Stimulated activated effector memory CD8-positive, alpha-beta T cell treated with anti-CD3 and anti-CD28 coated beads, Interleukin-12 subunit alpha, Interleukin-12 subunit beta, amount 100 ng/mL, for 72 hours (primary cell): ENCODE measurements at places on chromosomes 16 and 17.

GRCh38 chr17:12940699-12941098 is 77.1 kb downstream of the ELAC2 start:
- no peak for DNase-seq

DNA sequence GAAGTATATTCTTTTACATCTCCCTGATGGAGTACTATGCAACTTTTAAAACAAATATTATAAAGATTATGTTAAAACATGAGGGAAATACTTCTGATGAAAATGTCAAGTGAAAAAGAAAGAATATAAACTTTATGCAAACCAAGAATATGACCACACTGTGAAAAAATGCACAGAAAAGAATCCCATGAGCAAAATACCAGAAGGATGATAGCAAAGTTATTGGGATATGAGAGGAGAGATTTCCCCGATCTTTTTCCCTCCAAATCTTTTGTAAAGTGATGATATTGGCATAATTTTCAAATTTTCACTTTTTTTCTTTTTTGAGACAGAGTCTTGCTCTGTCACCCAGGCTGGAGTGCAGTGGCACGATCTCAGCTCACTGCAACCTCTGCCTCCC is 36.6 kb upstream of the SMURF2 start:
- DNase-seq, result no peak

DNA sequence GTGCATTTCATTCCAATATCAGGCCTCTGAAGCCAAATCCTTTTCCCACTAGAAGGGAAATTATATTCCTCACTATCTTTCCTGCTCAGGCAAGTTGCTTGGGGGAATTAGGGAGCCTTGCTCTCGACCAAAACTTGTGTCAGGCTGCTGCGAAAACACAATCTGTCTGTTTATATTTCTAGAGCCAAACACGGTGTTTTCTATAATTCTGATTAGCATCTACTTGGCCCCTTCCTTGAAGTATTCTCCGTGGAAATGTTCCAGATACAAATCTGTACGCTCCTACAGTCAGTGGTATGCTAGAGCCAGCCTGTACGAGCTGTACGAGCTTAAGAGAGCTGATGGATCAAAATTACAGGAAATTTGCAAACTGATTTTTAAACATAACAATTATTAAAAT is 299.3 kb upstream of the SALL1 start:
- no peak for DNase-seq

GRCh38 chr16:11650641-11651591 is 17.3 kb upstream of the SNN start:
- DNase-seq, result no peak

- DNase-seq, result no peak
Observed at GRCh38 chr17:8044819-8045810, 6.3 kb downstream of the ALOX15B start.

DNA sequence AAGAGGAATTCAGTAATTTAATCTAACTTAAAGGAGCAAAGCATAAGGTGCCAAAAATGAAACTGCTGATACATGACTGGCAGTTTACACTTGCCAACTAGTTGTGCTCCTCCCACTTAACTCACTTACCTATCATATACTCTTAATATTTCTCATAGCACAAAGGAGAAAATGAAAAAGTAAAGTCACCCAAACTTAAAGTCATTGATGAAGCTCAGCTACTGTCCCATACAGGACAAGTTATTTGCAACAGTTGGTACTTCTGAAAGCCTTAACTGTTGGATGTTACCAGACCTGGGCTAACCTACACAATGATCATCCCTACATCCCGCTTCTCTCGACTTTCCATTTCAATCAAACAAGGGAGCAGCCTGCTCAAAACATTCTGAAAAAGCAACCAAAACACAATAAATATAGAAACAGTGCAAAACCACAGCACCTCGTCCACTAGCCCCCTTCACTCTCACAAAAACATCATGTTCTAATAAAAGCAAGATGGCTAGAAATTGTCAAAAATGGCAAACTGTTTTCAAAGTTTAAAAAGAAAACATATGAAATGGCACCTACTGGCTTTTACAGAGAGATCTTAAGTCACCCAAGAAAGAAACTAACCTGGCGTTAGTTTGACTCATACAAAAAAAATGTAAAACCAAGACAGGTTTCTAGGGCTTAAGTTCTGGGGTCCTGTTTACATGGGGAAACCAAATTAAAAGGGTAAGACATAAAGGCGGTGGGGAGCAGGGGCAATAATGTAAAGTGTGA is 868 bp downstream of the MED13 start:
- peak; percentile 50 for DNase-seq

- no peak for DNase-seq
Observed at GRCh38 chr16:50441486-50442157, 72.8 kb upstream of the BRD7 start.

DNA sequence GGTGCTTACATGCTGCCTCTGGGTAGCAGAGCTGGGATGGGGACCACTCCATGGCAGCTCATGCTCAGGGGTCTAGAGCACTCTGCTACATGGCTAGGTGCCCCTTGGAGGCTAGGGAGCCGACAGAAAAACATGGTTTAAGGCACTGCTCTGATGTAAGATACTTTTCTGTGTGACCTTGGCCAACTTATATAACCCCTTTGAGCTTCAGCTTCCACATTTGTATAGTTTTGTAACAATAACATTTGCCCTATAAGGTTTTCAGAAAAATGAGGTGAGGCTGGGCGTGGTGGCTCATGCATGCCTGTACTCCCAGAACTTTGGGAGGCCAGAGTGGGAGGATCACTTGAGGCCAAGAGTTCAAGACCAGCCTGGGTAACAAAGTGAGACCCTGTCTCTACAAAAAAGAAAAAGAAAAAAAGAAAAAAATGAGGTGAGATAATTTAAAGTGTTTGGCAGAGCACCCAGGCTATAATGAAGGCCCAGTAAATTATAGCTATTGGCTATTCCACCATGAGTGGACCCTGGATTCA is 3.2 kb downstream of the CES4A start:
- DNase-seq, result no peak

DNA sequence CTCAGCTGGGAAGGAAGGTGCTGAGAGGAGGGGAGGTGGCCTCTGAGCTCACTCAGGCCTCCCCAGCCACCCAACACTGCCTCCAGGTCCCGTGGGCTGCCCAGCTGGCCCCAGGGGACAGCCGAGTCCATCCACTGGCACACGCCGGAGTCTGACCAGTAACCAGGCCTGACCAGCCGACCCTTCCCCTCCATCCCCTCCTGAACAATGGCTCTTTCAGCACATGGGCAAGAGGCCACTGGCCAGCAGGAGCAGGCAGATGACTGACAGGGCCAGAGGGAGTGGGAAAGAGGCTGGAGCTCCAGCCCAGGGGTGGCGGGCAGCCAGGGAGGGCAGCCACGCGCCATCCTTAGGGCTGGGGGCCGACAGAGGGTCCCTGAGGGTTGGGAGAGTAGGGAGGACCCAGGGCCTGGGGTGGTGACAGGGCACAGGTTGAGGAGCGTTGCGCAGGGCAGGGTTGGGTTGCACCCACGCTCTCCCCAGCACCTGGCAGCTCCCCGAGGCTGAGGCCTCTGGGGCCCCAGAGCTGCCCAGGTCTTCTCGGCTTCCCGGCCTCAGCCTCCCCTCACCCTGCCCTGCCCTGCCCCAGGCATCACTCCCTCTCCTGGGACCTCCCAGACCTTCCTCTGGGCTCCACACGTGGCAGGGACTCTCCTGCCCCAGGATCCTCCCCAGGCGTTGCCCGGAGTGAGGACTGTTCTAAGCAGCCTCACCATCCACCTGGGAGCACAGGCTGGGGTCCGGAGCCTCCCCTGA is 20.2 kb upstream of the SLC38A10 start:
- DNase-seq, result no peak

- no peak for DNase-seq
Observed at GRCh38 chr16:67342616-67343015, 16.0 kb downstream of the LRRC36 start.

GRCh38 chr16:4010225-4011158 is 105.8 kb downstream of the ADCY9 start:
- DNase-seq, result no peak

DNA sequence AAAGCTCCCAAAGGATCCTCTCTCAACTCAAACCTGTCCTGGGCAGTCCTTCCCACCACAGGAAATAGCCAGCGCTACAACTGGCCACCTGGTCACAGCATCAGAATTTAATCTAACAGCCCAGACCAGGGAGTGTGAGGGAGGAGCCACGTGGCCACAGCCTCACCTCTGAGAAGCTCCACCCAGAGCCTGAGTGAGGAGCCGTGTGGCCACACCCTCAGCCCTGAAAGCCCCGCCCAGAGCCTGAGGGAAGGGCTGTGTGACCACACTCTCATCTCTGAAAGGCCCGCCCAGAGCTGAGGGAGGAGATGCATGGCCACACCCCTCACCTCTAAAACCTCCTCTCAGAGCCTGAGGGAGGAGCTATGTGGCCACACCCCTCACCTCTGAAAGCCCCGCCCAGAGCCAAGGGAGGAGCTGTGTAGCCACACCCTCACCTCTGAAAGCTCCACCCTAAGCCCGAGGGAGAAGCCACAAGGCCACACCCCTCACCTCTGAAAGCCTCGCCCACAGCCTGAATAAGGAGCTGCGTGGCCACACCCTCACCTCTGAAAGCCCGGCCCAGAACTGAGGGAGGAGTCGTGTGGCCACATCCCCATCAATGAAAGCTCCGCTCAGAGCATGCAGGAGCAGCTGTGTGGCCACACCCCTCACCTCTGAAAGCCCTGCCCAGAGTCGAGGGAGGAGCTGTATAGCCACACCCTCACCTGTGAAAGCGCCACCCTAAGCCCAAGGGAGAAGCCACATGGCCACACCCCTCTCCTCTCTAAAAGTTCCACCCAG is 28.6 kb downstream of the SLC38A8 start:
- peak; percentile 75 for DNase-seq

- DNase-seq, result no peak
Observed at GRCh38 chr17:27542841-27543463, 86.7 kb downstream of the KSR1 start.

GRCh38 chr16:3609895-3610697 is 1.3 kb downstream of the SLX4 start:
- DNase-seq, result no peak

GRCh38 chr16:78918805-78919305 is 681.7 kb downstream of the MAF start:
- DNase-seq, result no peak

DNA sequence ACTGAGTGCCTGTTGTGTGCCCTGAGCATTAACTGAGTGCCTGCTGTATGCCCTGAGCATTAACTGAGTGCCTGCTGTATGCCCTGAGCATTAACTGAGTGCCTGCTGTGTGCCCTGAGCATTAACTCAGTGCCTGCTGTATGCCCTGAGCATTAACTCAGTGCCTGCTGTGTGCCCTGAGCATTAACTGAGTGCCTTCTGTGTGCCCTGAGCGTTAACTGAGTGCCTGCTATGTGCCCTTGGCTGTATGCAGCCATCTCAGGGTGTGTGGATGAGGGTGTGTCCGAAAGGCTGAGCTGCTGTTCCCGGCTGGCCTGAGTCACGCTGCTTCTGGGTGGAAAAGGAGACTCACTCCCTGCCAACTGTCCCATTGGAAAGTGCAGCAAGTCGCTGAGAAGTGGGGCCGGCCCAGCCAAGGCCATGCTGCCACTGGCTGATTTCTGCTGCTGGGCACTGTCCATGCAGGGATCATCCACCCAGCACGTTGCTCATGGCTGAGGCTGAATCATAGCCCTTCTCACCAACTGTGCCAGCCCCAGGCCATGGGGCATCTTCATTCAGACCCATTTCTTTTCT is 113.8 kb downstream of the OR1D5 start:
- DNase-seq, result no peak

GRCh38 chr17:56593086-56593645 is 333 bp upstream of the NOG start:
- peak; percentile 53 for DNase-seq

GRCh38 chr17:73358668-73359067 is 46.9 kb upstream of the CDC42EP4 start:
- DNase-seq, result no peak

DNA sequence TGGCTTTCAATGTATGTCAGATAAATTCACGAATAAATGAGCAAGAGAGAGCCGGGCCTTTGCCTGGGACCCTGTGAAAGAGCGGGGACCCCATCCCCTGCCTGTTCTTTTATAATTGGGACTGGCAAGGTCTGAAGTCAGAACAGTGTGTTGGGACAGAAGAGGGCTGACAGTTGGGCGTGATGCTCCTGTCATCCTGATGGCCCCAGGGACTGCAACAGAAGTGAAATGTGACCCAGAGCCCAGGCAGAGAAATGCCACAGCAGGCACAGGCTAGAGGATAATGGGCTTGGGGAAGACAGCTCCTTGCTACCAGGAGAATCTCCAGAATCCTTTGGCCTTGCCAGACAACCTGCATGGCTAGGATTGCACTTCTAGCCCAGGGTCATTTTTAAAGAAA is 37.9 kb downstream of the GSG1L start:
- DNase-seq, result no peak

GRCh38 chr17:66551839-66552238 is 249.4 kb downstream of the PRKCA start:
- no peak for DNase-seq

DNA sequence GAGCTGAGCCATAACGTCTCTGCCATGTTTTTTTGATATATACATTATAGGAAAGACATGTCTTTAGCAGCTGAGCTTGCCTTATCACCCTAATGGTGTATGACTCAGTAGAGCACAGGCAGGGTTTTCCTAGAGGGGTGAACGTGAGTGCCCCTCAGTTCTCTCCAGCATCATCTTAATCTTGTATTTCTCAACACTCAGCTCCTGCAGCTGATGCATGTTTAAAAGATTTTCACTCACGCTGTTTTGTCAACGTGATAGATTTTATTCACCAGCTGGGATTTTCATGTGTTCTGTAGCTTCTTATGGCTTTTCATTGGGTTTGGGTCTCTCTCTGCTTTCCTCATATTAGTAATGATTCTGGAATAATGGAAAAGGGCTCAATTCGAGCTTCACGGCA is 186.0 kb upstream of the PMFBP1 start:
- no peak for DNase-seq

DNA sequence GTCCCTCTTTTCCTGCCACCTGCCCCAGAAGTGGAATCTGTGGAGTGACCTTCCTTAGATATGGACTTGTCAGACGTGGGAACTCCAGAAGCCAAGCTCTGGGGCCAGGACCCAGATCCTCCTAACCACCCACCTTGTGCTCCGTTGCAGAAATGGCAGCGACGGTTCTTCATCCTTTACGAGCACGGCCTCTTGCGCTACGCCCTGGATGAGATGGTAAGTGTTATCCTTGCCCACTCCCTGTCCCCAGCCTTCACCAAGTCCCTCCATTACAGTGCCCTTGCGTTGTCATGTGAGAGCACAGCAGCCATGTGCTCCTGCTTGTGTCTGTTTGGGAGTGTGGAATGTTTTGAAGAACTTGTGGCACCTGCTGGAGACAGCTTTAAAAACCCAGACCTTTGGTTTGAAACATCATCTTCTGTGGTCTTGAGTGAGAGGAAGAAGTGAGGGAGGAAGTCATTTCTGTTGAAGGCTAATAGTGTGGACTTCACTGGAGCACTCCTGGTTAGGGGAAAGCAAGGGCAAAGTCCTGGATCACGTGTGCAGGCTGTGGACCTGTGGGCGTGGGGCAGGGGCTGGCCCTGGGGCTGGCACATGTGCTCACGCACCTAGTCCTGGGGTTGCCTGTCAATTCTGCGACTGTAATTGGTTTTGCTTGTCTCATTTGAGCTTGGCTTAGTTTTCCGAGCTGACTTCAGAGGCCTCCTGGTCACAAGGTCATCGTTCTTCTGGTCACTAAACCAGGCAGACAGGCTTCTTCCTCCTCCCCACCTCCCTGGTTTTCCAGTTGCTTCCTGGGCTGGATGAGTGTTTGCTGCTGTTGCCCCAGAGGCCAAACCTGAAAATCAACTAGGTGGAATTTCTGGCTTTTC is 35.8 kb downstream of the MPRIP start:
- DNase-seq, result no peak

- DNase-seq, result no peak
Observed at GRCh38 chr17:19384723-19385391, 2.1 kb downstream of the MFAP4 start.
